ENCODE measurements at places on chromosomes 11 and 22.

- no peak for DNase-seq
Measured at GRCh38 chr11:68298659-68299516, 13.5 kb upstream of the LRP5 start.

DNA sequence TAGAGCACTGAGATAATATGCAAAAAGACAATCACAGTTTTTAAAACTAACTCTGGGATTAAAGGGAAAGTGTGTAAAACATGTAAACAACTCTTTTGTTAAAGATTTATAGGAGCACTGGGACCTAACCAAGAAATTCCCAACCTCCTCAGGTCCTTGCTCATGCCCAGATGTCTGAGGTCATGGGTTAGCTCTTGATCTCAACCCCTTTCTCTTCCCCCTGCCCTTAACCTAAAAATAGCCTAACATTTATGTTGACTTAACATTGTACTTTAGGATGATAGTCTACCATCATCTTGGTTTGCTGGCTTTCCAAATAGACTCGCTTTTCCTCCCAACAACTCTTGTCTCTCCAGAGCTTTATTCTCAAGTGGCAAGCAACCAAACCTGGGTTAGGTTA, 258.2 kb upstream of the FAT3 start:
- DNase-seq, result no peak

GRCh38 chr11:424232-424631, 9.4 kb upstream of the SIGIRR start:
- no peak for DNase-seq

GRCh38 chr11:99555486-99555885, 534.7 kb downstream of the CNTN5 start:
- DNase-seq, result no peak

- DNase-seq, result no peak
Measured at GRCh38 chr11:22130462-22131053, 62.3 kb upstream of the ANO5 start.
